ENCODE measurements at places on chromosomes 4 and X.

DNA sequence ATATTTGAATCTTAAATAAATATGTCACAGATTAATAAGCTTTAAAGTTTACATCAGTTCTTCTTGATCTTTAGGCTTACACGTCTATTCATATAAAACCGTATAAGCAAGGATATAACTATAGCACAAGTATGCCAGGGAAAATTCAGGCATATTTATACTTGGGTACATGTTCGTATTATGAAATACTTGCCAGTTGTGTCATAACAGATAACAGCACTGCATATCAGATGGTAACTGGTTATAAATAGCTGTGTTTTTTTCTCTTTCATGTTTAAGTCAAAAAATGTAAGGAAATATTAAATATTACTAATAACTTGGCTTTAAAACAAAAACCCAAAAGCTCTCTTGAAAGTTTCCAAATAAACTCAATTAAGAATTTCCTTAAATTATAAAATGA lies 17.5 kb downstream of the BRWD3 start:
- DNase-seq: no peak

DNA sequence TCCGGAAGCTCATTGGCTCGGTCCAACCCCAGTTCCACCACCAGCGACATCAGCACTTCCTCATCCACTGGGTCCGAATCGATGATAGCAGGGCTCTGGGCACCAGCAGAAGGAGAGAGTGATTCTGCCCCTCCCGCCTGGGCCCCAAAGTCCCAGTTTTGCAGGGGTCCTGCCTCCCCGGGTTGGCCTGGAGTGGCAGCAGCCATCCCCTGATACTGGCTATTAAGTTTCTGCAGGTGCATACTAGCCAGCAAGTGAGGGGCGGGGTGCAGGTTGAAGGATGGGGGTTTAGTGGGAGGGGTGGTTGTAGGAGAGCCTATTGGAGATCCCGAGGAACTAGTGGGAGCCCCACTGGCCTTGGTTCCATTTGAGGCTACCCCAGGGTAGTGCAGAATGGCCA lies 3.9 kb downstream of the CITED1 start:
- DNase-seq: no peak

- no peak for DNase-seq
These were observed 70.7 kb downstream of the REPS2 start for GRCh38 chrX:17017134-17017533.

- no peak for DNase-seq
These were observed 556.1 kb downstream of the SPRY1 start for GRCh38 chr4:123952530-123953274.

- no peak for DNase-seq
These were observed 130.4 kb upstream of the PAK3 start for GRCh38 chrX:110965409-110966090.

- no peak for DNase-seq
These were observed 189.9 kb upstream of the NWD2 start for GRCh38 chr4:37054531-37055077.

- no peak for DNase-seq
These were observed 21.5 kb downstream of the CCSER1 start for GRCh38 chr4:90148574-90149148.

GRCh38 chr4:19739101-19739651 lies 512.5 kb upstream of the SLIT2 start:
- DNase-seq: no peak

- DNase-seq: no peak
These were observed 556.9 kb upstream of the SLIT2 start for GRCh38 chr4:19694812-19695211.

DNA sequence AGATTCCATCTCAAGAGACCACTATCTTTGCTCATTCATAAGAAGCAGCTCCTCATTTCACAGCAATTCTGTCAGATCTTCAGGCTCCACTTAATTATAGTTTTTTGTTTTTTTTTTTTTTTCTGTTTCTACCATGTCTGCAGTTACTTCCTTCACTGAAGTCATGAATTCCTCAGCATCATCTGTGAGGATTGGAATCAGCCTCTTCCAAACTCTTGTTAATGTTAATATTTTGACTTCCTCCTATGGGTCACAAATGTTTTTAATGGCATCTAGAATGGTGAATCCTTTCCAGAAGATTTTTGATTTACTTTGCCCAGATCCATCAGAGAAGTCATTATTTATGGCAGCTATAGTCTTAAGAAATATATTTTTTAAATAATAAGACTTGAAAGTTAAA lies 53.1 kb downstream of the BMP2K start:
- DNase-seq: no peak

Data from NCI-H146 (cell line).